ENCODE measurements at places on chromosomes 6 and 20. TPM values are rescaled to one million over a fixed set of nuclear protein-coding genes. Genes with fewer than 3 reads are reported as not detected.

Gene PPP1R11
- polyA plus RNA-seq, result 35.4 TPM

Gene UBR2
- 13.5 TPM for polyA plus RNA-seq

Gene DEK
- polyA plus RNA-seq, result 121 TPM

Gene GPRC6A
- polyA plus RNA-seq, result not detected

Gene LRRC73
- 0.24 TPM for polyA plus RNA-seq

Gene MOCS3
- polyA plus RNA-seq, result 4.0 TPM

Gene STX11
- polyA plus RNA-seq, result 2.4 TPM

Gene C6orf132
- 0.33 TPM for polyA plus RNA-seq

Gene DPPA5
- polyA plus RNA-seq, result not detected

Gene TFAP2B
- polyA plus RNA-seq, result 0.09 TPM

Gene AVP
- polyA plus RNA-seq, result 0.31 TPM

Measured in muscle of leg (tissue), 16 donors.